ENCODE measurements at places on chromosomes 1 and 21.

DNA sequence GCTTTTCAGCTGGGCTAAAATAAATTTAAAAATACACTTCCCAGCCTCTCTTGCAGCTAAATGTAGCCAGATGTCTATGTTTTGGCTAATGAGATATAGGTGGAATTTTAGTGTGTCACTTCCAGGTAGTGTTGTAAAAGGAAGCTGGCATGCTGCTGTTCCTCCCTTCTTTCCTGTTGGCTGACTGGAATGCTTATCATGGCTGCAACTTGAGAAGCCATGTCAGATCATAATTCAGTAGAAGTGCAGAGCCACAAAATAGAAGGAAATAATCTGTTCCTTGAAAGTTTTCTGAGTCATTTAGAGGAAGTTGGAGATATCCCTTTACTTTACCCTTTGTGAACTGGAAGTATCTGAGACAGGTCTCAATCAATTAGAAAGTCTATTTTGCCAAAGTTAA lies 10.9 kb upstream of the RBM15 start:
- no peak for DNase-seq

DNA sequence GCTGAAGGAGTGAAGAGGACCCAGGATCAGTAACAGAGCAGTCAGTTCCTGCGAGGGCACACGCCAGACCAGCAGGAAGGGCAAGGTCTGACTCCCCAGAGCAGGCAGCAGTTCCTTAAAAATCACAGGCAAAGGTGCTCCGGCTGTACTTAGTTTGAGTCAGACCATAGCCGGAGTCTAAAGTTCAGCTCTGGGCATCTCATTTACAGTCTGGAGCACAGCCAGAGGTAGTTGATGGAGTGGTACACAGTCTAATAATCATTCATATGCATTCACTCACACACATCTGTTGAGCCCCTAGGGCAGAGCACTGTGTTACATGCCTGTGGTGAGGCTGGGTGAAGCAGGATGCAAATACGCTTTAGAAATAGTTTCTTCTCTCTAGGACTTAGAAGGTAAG lies 7.3 kb upstream of the AMIGO1 start:
- no peak for DNase-seq

DNA sequence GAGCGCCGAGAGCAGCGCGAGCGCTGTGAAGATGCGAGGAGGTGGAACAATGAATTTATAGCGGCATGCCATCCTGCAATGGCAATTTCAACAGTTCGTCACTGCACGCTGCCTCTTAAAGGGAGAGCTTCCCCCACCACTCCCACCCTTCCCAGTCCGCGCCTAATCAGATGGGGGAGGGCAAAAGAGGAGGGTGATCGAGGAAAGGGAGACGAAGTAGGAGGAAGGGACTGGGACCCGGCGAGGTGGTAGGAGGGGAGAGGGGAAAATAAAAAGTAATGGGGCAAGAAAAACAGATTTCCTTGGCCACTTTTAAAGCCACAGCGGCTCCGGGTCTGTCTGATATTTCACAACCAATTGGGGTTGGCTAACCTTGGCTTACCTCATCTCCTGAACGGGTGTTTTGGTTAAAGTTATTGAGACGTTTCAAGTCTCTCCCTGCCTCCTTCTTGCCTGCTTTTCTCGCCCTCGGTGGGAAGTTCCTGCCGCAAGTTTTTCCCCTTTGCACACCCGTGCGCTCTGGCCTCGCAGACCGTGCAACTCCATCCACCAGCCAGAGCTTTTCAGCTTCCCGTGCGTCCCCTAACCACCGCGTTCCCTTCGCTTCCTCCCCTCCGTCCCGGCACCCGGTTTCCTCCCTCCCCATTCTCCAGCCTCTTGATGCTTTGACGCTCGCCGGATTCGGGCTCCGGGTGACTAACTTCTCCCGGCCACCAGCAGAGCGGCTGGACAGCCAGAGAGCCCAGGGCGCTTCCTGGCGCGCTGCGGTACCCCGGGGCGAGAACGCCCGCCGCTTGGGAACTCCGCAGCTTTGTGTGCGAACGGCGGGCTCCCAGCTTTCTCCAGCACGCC lies at the start of gene ADAMTS5:
Gene ADAMTS5 (minus strand): TSS at position 27 of the 852 bp plus-strand sequence. CDS start 697 bp downstream, outside the sequence.
- DNase-seq = no peak

DNA sequence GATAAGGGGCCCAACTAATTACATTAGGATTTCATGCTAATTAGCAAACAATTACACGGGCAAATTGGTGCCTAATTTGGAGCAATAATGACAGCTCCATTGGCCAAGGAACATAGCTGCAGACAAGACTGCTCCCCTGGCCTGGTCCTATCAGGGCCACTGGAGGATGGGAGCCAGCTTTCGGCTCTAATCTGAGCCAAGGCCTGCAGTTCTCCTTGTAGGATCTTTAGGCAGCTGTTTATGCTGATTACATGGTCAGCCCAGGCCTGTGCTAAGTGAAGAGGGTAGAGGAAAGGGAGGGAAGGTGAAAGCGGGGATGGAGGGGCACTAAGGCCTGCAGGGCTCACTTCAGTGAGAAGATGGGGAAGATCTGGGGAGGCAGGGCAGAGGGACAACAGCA lies 12.4 kb upstream of the ADGRB2 start:
- DNase-seq = no peak

DNA sequence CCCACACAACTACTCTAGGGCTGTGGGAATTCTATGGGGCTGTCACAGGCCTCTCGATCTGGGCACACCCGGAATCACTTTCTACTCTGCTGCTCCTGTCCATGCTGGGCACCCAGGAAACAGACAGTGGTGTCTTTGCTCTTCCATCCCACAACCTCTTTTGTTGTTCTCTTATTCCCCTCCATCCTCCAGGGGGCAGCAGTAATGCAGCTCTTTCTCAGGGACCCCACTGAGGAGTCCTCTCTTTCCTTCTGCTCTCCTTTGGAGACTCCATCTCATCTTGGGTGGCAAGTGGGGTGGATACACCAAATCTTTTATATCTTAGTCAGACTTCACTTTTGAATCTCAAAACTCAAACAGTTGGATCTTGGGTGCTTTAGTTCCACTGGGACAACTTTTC lies 206.3 kb downstream of the HS2ST1 start:
- DNase-seq = no peak

- DNase-seq = no peak
Measured at GRCh38 chr1:107359472-107360241, 218.8 kb downstream of the NTNG1 start.

All from midbrain (tissue), 1 donor.